Right renal cortex interstitium (tissue), 3 donors: ENCODE measurements at places on chromosomes 7 and 10. TPM values are rescaled to one million over a fixed set of nuclear protein-coding genes. Genes with fewer than 3 reads are reported as not detected.

- no peak for DNase-seq
Measured at GRCh38 chr7:18504965-18505364, 9.4 kb downstream of the HDAC9 start.

- no peak for DNase-seq
Measured at GRCh38 chr7:12369072-12369471, 34.6 kb downstream of the VWDE start.

GRCh38 chr7:1852517-1853430, 182.7 kb downstream of the ELFN1 start:
- no peak for DNase-seq

GRCh38 chr10:124200011-124200410, 106.6 kb upstream of the CHST15 start:
- no peak for DNase-seq

GRCh38 chr7:116591202-116592040, 66.6 kb downstream of the CAV1 start:
- no peak for DNase-seq

GRCh38 chr10:96619796-96620773, 33.3 kb upstream of the TM9SF3 start:
- DNase-seq: no peak

DNA sequence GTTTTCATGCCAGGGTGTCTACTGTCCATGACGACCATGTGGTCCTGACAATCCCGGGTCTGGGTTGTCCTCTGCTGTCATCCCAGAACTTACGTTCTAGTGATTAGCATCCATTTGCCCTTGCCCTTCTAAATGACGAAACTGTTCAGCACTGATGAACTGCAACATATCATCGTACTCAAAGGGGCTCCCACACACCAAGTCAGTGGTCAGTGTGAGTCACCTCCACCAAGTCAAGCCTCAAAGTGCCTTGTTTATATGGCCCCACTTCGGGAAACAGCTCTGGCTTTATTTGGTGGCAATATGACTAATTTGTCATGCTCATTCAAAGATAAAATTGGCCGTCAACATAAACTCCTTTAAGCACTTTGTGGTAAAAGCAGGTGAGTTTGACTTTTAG, 110.7 kb downstream of the FRMD4A start:
- no peak for DNase-seq

DNA sequence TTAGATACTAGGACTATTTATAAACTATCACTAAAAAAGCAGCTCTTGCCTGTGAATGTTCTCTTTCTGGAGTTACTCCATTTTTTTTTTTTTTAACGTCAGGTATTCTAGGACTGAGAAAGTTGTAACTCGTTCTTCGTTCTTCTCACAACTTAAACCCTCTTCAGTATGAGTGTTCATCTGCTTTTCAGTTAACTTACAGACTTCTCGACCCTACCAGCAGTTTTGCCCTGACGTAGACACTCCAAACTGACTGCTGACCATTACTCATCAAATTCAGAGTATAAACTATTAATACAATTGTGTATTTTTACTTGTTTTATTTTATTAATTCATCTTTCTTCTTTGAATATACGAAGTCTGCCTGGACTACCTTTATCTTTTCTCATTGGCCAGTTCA, 353.1 kb downstream of the GPR37 start:
- DNase-seq: no peak

DNA sequence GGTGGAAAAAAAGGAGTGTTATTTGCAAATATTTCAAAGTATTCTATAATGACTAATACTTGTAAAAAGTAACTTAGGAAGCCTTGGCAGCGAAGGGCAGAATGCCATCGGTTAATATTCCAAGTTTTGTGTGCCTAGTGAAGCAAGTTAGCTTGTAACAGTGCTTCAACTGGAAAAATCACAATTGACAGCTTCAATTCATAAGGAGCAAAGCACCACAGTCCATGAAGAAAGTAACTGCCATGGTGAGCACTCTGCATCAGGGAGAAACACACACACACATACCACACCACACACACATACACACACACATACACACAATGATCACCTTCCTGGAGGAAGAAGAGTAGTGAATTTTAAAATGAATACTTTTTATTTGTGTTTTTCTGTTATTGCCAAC, 298.3 kb downstream of the CNTNAP2 start:
- DNase-seq: no peak

GRCh38 chr10:16690417-16690816, 126.8 kb downstream of the RSU1 start:
- DNase-seq: no peak

DNA sequence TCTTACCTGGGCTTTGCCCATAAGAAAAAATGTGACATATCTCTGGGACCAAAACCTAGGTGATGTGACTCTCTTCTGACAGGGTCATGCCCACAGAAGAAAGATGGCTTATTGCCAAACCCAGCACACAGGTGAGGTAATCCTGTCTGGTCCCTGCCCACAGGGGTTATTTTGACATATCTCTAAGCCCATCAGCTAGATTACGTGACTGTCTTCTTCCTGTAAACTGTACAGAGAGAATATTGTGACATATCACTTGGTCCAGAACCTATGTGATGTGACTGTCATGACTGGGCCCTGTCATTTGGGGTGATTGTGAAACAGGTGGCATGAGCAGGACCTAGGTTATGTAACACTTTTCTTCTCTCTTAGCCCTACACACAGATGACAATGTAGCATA, 48.8 kb upstream of the ZNF680 start:
- no peak for DNase-seq

- no peak for DNase-seq
Measured at GRCh38 chr10:132574783-132575319, 37.3 kb downstream of the INPP5A start.

- DNase-seq: no peak
Measured at GRCh38 chr7:27967639-27968038, 213.0 kb downstream of the JAZF1 start.

GRCh38 chr10:4939224-4940072, 23.8 kb upstream of the AKR1C1 start:
- DNase-seq: no peak

DNA sequence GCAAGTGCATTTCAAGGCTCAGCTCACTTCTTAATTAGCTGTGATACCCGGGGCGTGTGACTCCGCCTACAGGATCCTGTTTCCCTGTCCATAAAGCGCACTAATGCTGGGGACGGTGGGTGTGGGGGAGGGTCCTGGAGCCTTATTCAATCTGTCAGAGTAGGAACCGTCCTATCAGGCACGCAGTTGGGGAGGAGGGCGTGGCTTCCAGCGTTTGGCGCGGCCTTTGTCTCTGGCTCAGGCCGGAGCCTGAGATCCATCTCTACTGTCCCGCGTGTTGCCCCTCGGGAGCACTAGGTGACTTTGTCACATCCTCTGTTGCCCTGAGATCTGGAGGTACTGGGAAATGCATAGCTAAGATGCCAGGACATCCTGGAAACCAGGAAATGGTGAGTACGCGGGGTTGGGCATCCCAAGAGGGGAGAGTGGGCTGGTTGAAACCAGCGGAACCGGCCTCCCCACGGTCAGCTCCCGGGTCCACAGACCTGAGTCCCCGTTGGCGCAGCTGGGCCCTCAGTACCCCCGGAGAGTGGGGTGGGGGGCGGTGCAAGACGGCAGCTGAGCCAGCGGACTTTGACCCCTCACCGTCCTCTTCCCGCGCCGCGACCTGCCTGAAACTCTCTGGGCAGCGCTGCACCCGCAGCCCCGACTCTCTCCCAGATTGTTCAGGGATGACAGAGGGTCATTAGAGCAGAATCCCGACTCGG, 104.4 kb upstream of the ZNF92 start:
- peak; percentile 72 for DNase-seq

GRCh38 chr7:43363035-43363791, 219.7 kb upstream of the STK17A start:
- DNase-seq: no peak

GRCh38 chr7:112596260-112596659, 115.5 kb downstream of the LSMEM1 start:
- DNase-seq: no peak

DNA sequence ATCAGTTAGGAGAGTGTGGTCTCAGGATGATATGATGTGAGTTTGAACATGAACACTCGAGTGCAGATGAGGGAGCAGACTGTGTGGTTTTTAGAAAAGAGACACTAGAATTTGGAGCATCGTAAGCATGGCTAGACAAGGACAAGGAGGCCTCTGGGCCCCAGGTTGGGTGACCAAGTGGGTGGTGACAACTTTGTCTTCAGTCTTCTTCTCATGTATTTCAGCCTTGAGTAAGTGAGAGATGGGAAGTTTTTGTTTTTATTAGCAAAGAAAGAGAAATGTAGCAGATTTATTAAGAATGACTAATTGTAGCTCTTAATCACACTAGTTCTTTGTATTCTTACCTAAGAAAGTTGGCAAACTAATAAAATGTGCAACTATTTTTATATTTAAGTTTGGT, 16.3 kb downstream of the TES start:
- no peak for DNase-seq

DNA sequence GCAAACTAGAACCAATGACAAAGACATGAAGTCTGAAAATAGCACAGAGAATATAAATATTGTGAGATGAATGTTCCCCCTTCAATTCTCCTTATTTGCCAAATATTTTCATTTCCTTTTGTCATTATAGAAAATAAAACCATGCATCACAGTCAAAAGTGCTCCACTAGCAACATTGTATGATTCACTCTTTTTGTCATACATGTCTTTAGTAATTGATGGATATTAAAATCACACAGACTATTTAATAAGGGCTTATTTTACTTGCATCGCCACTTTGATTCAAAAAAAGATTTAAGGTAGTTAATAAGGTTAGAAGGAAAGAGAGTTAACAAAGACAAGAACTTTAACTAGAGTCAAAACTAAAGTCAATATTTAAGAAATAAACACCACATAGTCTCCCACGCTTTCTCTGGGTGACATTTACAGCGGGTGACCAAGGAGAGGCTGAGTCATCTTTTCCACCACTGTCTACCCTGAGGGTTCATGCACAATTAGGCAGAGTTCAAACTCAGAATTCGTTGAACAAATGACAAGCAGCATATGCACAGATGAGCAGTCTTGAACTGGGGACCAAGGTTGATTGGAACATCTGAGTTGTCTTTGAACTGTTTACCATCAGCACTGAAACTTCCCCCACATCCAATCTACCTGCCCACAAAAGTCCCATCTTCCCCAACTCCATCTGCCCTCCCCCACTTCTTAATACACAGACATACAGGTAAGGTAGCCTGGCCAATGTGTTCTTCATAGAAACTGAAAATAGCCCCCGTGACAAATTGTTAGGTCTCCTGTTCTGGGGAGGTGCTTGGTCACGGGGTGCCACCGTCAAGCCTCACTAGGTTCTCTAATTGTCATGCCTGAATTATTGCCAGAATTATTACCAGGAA, 42.5 kb downstream of the C7orf25 start:
- DNase-seq: no peak

DNA sequence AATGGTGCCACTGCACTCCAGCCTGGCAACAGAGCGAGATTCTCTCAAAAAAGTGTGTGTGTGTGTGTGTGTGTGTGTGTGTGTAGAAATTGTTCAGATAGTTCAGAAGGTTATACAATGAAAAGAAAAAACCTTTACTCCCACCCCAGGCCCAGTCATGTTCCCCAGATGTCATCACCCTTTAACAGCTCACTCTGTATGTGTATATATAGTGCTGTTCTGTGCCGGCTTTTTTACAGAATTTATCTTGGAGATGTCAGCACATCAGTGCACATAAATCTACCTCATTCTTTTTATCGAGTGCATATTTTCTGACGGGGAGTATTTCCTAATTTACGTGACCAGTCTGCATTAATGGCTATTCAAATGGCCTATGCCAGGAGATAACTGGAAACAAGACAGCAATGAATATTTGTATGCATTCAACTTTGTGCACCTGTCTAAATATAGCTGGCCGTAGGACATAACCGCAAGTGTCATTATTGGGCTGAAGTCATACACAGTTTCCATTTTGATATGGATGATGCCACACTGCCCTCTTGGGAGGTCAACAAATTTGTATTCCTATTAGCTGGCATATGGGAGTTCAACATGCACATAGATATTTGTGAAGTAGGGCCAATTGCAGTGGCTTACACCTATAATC, 11.7 kb downstream of the NIPSNAP2 start:
- no peak for DNase-seq

DNA sequence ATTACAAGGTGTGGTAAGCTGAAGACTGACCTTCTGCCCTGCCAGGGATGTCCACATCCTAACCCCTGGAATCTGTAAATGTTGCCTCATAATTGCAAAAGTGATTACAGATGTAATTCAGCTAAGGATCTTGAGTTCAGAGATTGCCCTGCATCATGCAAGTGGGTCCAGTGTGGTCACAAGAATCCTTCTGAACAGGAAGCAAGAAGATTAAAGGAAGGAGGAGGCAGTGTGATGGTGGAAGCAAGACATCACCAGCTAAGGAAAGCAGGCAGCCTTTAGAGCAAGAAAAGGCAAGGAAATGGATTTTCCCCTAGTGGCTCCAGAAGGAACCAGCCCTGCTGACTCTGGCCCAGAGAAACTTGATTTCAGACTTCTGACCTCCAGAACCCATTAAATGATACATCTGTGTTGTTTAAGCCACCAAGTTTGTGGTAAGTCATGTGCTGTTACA, 78.1 kb downstream of the USP6NL start:
- no peak for DNase-seq

DNA sequence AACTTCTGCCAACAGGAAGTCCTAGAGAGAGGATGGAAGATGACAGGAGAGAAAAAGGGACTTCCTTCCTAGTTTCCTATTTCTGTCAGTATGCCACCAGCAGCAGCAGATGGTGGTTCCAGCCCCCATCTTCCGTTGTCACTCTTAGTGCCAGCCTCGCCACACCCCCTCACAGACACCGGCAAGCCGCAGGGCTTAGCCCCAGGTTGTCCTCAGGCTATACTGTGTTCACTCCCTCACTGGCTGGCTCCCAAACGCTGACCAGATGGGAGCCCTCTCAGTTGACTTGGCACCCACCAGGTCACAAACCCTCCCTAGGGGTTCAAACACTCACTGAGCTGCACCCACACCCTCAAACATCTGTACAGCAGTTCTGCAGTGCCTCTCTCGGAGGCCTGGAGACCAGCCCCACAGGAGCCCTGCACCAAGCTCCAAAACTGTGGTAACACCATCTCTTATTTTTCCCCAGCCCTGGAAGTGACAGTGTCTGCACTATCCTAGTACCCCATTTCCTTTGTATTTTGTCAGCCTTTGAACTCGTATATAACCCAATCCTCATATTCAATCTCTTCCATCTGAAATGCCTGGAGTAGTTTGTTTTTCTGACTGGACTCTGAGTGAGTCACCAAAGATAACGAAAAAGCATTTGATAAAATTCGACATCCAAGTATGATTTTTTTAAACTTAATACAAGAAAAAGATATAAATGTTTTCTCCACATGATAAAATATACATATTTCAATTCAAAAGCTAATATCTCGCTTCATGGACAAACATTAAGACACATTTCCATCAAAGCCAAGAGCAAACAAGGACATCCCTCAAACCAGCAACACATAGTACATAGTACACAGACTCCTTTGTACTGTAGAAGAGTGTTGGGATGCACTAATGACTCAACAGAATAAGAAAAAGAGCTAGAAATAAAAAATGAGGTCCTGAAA, 34.5 kb downstream of the SMURF1 start:
- no peak for DNase-seq

FIS1 gene
- polyA plus RNA-seq: 176 TPM

TMEM213 gene
- polyA plus RNA-seq: 48.0 TPM

EFCAB10 gene
- polyA plus RNA-seq: 1.00 TPM

CYP2C8 gene
- polyA plus RNA-seq: 3.5 TPM

MET gene
- polyA plus RNA-seq: 48.3 TPM

SUN3 gene
- polyA plus RNA-seq: not detected

PTER gene
- polyA plus RNA-seq: 18.1 TPM

PTPRN2 gene
- polyA plus RNA-seq: 6.8 TPM

ELN gene
- 61.7 TPM for polyA plus RNA-seq

TMEM196 gene
- polyA plus RNA-seq: not detected

PVRIG gene
- polyA plus RNA-seq: 3.8 TPM
